ENCODE measurements at places on chromosomes 7 and 10.

GRCh38 chr7:2810682-2811415 lies 33.3 kb downstream of the GNA12 start:
- DNase-seq = no peak

DNA sequence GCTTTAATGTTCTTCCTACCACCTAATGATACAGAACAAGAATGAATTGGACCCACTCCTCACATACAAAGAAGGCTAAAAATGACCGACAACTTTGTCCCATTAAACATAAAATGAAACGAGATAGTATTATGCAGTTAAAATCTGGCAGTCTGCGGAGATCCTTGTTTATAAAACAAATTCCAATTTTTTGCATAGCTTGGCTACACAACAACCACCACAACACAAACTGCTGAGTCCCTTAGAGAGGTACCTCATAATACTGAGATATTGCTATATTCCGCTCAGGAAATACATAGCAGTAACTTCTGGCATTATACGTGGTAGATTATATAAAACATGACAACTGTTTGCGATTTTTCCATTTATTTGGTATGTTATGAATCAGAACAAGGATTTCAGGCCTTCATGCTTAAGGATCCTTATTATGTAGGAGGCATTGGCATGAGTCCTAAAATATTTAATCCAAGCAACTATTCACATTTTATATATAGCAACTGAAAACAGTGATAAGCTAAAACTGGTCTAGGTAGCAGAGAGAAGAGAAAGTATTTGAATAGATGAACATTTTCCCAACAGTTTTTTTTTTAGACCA lies 96.0 kb downstream of the ANK3 start:
- no peak for DNase-seq

DNA sequence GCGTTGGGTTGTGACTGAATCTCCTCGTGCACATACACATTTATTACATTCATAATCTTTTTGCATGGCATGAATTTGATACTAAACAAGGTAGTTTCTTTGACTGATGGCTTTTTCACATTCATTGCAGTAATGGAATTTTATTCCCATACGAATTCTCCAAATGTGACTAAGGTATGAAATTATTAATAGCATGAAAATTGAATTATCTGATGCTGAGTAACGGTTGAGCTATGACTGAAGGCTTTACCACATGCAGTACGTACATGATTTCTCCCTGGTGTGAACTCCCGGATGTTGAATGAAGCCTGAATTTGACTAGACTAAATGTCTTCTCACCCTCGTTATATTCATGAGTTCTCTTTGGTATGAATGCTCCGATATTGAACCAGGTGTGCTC lies 104.4 kb upstream of the C1GALT1 start:
- no peak for DNase-seq

DNA sequence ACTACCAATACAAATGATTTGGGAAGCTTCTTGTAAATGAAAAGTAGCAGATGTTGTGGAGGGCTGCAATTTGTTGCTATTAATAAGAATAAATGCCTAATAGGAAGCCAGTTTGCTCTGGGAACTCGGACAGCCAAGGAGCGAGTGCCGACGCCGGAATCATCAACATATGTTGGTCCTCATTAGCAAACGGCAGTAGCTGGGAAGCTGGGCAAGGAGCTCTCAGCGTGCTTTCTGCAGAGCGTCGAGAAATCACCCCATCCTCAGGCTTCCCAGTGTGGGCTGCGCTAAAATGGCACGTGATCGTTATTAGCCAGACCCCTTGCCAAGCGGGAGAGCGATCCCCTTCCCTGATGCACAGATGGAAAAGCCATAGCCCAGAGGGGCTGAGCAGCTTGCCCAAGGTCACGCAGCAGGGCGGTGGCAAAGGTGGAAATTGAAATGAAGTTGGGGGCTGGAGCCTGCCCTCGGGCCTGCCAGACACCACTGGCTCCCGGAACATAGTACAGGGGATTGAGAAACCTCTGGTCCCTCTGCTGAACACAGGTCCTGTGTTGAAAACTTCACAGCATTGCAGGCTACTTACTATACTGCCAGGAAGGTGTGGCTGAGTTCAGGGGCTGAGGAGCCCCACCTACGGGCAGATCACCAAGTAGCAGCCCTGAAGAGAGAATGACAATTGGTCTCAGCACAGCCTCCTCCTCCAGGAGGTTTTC lies 326.9 kb downstream of the PLXNA4 start:
- DNase-seq = peak; percentile 31

DNA sequence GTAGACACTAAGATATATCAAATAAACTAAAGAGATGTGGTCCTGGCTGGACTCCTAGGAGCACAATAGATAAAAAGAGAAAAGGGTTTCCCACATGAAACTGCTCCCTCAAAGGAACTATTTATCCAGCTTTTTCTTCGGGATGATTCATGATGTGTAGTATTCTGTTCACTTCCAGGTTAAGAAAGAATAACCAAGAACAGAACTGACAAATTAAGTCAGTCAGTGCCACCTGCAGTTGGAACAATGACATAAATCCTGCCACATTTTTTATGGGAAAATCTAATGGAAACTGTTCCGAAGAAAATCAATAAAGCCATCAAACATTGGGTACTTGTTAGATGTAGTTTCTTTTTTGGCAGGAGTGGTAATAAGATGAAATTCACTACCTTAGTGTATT lies 87.1 kb downstream of the POLR1F start:
- peak; percentile 51 for DNase-seq

- DNase-seq = no peak
Observed at GRCh38 chr10:14565199-14565598, 209.5 kb downstream of the FAM107B start.

GRCh38 chr7:14207138-14207537 lies 217.7 kb upstream of the ETV1 start:
- DNase-seq = peak; percentile 18

GRCh38 chr7:138169441-138169851 lies 93.2 kb downstream of the AKR1D1 start:
- DNase-seq = no peak

DNA sequence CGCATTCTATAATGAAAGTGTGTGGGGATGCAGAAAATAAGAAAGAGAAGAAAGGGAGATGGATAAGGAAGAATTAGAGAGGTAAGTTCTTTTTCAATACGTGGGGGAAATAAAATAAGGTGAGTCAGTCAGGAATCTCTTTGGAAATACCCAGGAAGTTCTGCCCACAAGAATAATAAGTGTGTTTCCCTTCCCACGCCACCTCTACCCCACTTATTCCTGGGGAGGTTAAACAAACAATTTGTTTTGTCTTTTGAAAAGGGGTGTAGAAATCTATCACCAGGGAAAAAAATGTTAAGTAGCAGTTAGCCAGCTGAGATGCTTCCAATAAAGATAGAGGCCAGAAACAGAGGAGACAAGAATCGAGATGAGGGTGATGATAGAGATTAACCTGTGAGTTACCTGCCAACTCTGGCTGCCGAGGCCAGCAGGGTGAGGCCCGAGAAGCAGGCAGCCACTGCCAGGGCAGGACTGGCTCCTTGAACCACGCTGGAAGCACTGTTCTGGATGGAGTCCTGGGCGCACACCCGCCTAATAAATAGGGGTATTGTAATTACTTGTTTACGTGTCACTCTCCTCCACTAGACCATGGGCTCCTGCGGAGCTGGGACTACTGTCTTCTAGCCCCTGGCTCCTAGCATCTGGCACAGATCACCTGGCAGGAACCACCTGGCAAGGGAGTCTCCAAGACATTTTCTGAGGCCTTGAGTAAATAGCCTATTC lies 191.3 kb downstream of the FGFR2 start:
- DNase-seq = no peak

GRCh38 chr7:140155428-140155827 lies 21.4 kb downstream of the KDM7A start:
- no peak for DNase-seq

DNA sequence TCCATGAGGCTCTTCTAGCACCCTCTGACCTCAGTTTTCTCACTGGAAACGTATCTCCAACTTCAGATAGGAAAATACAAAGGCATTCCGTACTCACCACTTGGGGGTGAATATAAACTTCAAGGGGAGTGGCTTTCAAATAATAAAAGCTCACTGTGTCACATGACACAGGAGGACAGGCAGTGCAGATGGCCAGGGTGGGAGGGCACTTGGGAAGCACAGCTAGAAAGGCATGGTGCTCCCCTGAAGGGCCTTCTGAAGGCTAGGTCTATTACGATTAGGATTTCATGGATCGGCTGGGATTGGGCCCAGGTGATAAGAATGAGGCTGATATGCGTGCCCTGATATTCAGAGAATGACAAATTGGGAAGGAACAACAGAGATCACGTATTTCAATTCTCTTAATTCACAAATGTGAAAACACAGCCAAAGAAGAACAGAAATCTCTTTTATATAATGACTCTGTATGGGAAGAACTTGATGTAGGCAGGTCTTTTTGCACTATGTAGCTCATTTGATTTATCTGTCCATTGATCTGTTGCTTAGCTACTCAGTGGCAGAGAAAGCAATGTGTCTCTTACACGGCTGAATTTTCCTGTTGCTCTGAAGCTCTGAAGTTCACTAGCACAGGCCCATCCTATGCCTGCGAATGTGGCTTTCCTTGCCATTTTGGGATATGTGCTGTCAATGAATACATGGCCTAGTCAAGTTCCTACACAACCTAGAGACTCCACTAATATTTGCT lies 83.0 kb downstream of the BEND7 start:
- no peak for DNase-seq
